ENCODE measurements at places on chromosomes 2 and 18.

- DNase-seq, result no peak
Measured at GRCh38 chr2:1588978-1589621, 155.2 kb downstream of the PXDN start.

DNA sequence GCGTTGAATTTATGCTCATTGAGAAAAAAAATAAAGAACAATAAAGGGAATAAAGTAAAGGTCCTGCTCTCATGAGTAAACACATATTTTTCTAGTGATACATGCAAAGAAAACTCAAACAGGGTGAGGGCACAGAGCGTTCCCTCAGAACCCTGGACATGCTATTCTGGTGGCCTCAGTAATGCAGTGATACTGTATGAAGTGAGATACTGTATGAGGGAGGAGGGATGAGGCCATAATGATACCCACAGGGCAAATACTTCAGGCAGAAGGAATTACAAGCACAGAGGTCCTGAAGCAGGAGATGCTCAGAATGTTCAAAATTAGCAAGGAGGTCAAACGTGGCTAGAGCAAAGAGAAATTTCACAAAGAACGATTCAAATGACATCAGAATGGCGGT is 28.4 kb upstream of the RNU4ATAC start:
- no peak for DNase-seq

GRCh38 chr18:21664069-21664468 is 40.5 kb downstream of the ABHD3 start:
- DNase-seq, result no peak

DNA sequence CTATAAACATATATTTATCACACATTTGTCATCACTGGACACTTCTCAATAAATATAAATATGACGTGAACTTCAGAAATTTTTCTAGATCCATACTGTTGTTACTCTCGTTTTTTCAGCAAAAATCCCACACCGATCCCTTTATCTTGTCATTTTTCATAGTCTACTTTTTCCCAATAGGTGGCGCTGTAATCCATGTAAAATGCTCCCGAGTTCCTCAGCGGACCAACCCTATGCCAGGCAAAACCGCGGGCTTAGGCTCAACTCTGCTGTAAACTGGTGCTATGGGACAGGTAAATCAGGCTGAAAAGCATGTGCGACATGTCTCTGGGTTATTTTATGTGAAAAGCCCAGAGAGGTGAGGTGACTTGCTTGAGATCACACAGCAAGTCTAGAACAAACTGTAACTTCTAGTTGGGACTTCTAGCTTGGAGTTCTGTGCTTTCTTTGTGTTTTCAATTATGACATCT is 104.0 kb downstream of the COBLL1 start:
- no peak for DNase-seq

DNA sequence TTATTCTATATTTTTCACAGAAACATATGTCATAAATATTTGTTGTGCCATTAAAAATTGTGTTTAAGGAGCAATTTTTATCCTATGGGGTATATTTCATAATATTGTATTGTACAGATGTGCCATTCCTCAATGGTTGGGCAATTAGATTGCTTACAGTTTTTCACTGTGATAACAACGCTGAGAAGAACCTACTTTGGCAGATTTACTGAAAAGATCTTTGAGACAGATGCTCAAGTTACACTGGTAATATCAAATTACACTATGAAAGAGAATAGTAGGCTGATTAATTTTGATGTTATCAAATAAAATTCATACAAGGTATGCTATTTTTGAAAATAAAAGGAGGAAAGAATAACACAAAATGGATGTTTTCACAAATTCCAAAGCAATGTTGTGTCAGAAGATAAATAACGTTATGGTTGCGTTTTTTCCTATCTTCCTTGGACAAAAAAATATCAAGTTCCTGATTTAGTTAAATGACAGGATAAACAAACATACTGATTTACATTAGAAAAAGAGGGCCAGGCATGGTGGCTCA is 335.1 kb upstream of the ZNF521 start:
- no peak for DNase-seq

GRCh38 chr2:41908349-41908748 is 139.5 kb upstream of the PKDCC start:
- DNase-seq, result no peak

- DNase-seq, result no peak
Measured at GRCh38 chr2:236665572-236666118, 96.0 kb downstream of the ACKR3 start.
